ENCODE measurements at places on chromosomes 5 and 9. TPM values are rescaled to one million over a fixed set of nuclear protein-coding genes. Genes with fewer than 3 reads are reported as not detected.

SREK1 gene
- 33.8 TPM for total RNA-seq

LIX1 gene
- total RNA-seq, result not detected

MPDZ gene
- 55.8 TPM for total RNA-seq

AGXT2 gene
- not detected for total RNA-seq

SPEF2 gene
- 0.20 TPM for total RNA-seq

DNA sequence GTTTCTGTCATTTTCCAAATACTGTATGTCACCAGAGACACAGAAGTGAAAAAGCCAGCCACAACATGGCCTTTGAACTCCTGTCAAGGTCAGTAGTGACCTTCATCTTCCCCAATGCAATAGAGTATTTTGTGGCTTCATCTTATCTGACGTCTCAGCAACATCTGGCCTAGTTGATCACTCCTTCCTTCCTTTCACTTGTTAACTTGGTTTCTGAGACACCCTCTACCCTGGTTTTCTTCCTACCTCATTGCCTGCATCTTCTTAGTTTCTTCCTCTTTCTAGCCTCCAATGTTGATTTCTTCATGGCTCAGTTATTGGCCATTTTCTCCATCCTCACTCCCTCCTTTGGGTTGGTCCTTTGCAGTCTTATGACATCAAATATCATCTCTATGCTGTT, 36.3 kb downstream of the GLIS3 start:
- no peak for DNase-seq

DNA sequence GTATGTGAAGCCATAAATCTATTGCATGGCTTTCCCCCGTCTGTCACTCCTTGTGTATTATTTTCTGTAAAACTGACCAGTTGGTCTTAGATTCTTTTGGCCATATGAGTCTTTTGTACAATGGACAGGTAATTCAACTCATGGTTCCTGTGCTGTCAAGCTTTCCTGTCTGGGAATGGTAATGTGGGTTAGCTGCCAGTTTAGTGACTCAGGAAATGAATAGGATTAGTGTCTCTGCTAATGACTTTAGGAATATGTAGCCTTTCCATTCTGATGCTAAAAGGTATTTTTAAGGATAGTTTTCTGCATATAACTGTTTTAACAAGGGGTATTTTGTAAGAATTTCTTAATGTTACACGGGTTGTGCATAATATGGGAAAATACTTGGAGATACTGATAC, 182.7 kb downstream of the PBX3 start:
- DNase-seq, result peak; percentile 51

DNA sequence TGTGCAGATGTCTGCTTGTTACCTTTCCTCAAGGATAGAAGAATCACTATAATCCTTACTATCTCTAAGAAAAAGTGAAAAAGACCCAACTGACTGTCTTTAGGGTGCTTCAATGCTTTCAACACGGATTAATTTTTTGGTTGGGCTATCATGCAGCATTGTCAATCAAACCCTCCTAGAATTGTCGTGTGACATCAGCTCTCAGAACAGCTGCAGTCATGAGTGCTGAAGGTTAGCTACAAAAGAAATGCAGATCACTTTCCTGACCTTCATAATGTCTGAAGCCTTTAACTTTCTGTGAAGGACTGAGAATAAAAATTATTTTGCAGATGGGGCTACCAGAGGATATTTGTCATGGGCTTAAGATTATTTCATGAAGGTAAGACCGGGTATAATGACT, 107.9 kb upstream of the EFNA5 start:
- DNase-seq, result no peak

- no peak for DNase-seq
Measured at GRCh38 chr9:74078647-74079046, 418.5 kb upstream of the RORB start.

DNA sequence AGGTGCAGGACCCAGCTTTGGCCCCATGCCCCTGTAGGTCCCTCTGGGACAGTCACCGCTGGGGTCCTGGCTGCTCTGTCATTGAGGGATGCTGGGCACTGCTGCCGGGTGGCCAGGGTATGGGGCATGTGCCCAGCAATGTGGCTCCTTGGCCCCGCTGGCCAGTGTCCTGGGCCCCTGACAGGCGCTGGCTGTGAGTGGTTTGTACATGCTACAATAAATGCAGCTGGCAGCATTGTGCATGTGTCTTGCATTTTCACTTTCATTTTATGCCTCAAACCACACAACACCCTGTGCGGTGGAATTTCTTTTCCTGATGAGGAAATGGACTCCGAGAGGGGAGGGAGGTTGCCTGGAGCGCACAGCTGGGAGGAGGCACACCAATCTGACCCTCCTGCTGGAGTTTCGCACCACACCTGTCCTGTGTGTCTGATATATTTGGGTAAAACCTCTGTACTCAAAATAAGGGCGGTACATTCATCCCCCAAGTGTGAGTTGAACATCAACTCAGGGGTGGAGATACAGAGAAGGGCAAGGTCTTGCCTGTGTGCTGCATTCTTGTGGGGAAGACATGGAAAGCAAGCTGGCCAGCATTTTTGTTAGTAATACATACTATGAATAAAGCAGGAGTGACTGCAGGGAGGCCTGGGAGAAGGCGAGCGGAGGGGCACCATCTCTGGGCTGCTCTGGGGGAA, 11.7 kb downstream of the TSPAN17 start:
- DNase-seq, result peak; percentile 75
